Activated CD8-positive, alpha-beta T cell treated with anti-CD3 and anti-CD28 coated beads, Interleukin-2, amount 10 ng/mL, durations not matched to agents 7 days and 5 days (primary cell): ENCODE measurements at places on chromosomes 1 and 21. TPM values are rescaled to one million over a fixed set of nuclear protein-coding genes. Genes with fewer than 3 reads are reported as not detected.

Gene PLEKHN1
- 1.7 TPM for total RNA-seq

Gene RBM11
- 0.50 TPM for total RNA-seq

GRCh38 chr1:23745515-23745914, 2.2 kb downstream of the ELOA start:
- H3K4me3 ChIP-seq = peak overlapping the region; percentile 93
- H3K27ac ChIP-seq = peak overlapping the region; percentile 28
- DNase-seq = no peak
- H3K36me3 ChIP-seq = peaks cover 27% of the 10 kb centered on the region

Gene SLC30A10
- not detected for total RNA-seq

Gene LCK
- total RNA-seq = 464 TPM

Gene PRAMEF17
- total RNA-seq = not detected

DNA sequence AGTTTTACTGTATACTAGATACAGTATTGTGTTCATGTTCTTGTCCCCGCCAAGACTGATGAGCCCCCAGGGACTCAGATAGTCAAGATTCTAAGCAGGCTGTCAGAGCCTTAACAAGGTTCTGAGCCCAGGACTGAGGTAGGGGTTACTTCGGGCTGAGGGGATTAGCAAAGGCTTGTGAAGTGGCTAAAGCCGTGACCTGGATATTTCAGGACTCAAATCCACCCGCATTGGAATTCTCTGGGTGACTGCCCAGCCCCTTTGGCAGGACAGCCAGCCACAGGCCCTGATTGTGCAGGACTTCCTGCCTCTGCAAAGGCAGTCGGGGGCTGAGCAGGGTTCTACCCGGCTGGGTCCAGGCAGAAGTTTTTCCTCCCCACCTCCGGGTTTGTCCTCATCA, at the start of gene PLA2G5:
TSS of gene PLA2G5 (plus strand) at position 321 of the 400 bp plus-strand sequence. CDS start 14,637 bp downstream, outside the sequence.
- no peaks in the 10 kb centered on the region for H3K36me3 ChIP-seq
- H3K27ac ChIP-seq = no peak within 1 kb of the TSS
- DNase-seq = no peak
- H3K4me1 ChIP-seq = no peaks in the 10 kb centered on the region
- H3K27me3 ChIP-seq = peaks cover 24% of the 10 kb centered on the region

DNA sequence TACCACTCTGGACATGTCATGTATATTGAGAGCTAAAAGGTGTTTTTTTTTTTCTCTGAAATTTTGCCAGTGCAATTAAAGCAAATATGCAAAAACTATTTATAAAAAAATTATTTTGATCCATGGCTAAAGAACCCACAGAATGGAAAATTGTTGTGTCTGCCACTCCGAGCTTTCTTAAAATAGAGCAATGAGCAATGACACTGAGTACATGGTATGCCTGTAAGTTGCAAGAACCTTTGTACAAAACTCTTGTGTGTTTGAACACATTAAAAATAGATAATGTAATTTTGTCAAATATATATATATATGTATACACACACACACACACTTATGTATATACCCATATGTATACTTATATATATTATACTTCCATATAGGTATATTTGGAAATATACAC, 1530.9 kb upstream of the B3GALT2 start:
- H3K27me3 ChIP-seq = no peaks in the 10 kb centered on the region
- no peak overlapping the region for H3K4me3 ChIP-seq
- no peaks in the 10 kb centered on the region for H3K36me3 ChIP-seq
- H3K27ac ChIP-seq = no peak overlapping the region
- DNase-seq = no peak

DNA sequence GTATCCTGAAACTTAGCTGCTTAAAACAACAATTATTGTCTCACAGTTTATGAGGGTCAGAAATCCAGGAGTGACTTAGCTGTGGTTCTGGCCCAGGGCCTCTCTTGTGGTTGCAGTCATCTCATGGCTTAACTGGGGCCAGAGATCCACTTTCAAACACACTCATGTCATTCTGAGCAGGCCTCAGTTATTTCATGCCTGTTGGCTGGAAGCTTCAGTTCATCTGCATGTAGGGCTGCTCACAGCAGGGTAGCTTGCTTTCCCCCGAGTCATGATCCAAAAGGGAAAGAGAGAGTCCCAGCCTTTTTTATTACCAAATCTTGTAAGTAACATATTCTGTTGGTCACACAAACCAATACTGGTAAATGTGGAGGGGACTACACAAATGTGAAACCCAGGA, 96.6 kb upstream of the B3GALT2 start:
- no peak overlapping the region for H3K27ac ChIP-seq
- H3K4me1 ChIP-seq = peaks cover 9% of the 10 kb centered on the region
- no peaks in the 10 kb centered on the region for H3K27me3 ChIP-seq
- no peak for DNase-seq
- H3K4me3 ChIP-seq = no peak overlapping the region
- peaks cover 2% of the 10 kb centered on the region for H3K36me3 ChIP-seq

- no peak for DNase-seq
- H3K4me3 ChIP-seq = no peak overlapping the region
- no peaks in the 10 kb centered on the region for H3K27me3 ChIP-seq
- no peaks in the 10 kb centered on the region for H3K36me3 ChIP-seq
- H3K4me1 ChIP-seq = no peaks in the 10 kb centered on the region
Observed at GRCh38 chr1:81605023-81605422, 195.7 kb upstream of the ADGRL2 start.

DNA sequence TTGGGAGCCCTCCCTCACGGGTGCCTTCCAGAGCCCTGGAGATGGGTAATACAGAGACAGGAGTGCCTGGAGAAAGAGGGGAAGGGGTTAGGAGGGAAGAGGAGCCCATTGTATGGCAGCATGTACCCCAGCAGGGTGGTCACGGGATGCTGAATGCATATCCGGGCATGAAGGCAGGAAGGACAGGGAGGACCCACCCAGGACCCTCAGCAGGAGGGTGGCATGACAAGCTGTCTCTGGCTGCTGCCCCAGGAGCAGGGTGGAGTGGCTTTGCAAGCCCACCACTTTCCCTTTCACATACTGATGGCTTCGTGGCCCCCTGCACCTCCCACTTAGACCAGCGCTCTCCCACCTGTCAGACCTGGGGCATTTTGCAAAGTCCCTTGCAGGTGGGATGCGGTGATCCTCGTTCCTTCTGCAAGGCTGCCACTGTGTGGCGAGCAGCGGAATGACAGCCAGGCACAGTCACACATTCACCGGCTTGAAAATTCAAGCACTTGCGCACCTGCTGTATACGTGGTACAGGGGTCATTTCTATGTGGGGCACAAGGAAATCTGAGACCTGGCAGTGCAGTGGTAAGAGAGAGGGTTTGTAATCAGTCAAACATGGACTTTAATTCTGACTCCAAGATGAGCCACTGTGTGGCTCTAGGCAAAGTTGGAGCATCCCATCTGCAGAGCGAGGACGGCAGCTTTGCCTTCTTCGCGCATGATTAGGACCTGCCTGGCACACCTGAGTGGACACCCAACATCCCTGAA, 53.2 kb upstream of the TMEM51 start:
- H3K27ac ChIP-seq = no peak overlapping the region
- DNase-seq = peak; percentile 68
- no peaks in the 10 kb centered on the region for H3K36me3 ChIP-seq
- peaks cover 11% of the 10 kb centered on the region for H3K4me1 ChIP-seq
- H3K4me3 ChIP-seq = no peak overlapping the region

- H3K27ac ChIP-seq = no peak overlapping the region
- DNase-seq = no peak
- H3K36me3 ChIP-seq = peaks cover 45% of the 10 kb centered on the region
Observed at GRCh38 chr1:229325853-229326487, 16.9 kb downstream of the CCSAP start.

Gene BRINP3
- not detected for total RNA-seq

GRCh38 chr1:28927266-28927647, 12.9 kb downstream of the EPB41 start:
- DNase-seq = no peak
- H3K27me3 ChIP-seq = no peaks in the 10 kb centered on the region
- H3K4me3 ChIP-seq = peak overlapping the region; percentile 67
- peaks cover 10% of the 10 kb centered on the region for H3K36me3 ChIP-seq

Gene KPNA6
- 67.2 TPM for total RNA-seq

Gene CCDC28B
- total RNA-seq = 72.8 TPM

DNA sequence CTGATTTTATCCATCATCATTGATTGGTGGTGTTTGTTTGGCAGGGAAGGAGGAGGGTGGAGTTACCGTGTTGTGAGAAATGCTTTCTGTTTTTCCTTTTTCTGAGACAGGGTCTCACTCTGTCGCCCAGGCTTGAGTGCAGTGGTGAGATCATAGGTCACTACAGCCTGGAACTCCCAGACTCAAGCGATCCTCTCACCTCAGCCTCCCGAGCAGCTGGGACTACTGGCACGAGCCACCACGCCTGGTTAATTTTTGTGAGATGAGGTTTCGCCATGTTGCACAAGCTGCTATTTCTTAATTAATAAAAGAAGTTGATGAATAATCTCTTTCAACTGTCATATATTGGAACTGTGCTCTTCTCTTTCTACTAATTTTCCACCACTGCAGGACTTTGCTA, 44.3 kb downstream of the HUNK start:
- no peak for DNase-seq
- H3K27ac ChIP-seq = no peak overlapping the region
- H3K4me3 ChIP-seq = no peak overlapping the region
- no peaks in the 10 kb centered on the region for H3K4me1 ChIP-seq
- H3K27me3 ChIP-seq = no peaks in the 10 kb centered on the region

GRCh38 chr1:113905435-113905861, 322 bp downstream of the DCLRE1B start:
- peaks cover 62% of the 10 kb centered on the region for H3K4me1 ChIP-seq
- peak overlapping the region; percentile 97 for H3K4me3 ChIP-seq
- H3K36me3 ChIP-seq = peaks cover 56% of the 10 kb centered on the region

DNA sequence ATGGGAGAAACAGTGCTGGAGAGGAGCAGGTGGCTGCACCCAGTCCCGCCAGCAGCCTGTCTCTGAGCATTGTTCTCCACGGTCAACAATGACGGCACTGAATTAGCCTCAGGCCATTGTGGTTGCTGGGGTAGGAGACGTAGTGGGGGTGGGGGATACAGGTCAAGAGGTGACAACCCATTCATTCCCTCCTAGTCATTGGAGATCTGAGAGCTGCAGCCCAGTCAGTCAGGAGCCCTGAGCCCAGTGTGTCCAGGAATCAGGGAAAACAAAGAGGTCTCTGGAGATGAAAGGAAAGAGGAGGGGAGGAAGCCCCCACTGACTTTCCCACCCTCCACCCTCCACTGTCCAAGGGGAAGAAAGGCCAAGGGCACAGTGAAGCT, 15.3 kb downstream of the SMIM12 start:
- no peak for DNase-seq
- H3K27ac ChIP-seq = no peak overlapping the region
- H3K27me3 ChIP-seq = no peaks in the 10 kb centered on the region
- H3K4me1 ChIP-seq = peaks cover 12% of the 10 kb centered on the region
- no peak overlapping the region for H3K4me3 ChIP-seq

- no peak for DNase-seq
- no peaks in the 10 kb centered on the region for H3K36me3 ChIP-seq
- H3K4me1 ChIP-seq = no peaks in the 10 kb centered on the region
- no peak within 1 kb of the TSS for H3K4me3 ChIP-seq
- peaks cover 17% of the 10 kb centered on the region for H3K27me3 ChIP-seq
Observed at GRCh38 chr1:153312570-153313186, at the start of gene PGLYRP3. PGLYRP3 (minus strand) TSS chr1:153312952; CDS start chr1:153310665, 2,287 bp downstream.

DNA sequence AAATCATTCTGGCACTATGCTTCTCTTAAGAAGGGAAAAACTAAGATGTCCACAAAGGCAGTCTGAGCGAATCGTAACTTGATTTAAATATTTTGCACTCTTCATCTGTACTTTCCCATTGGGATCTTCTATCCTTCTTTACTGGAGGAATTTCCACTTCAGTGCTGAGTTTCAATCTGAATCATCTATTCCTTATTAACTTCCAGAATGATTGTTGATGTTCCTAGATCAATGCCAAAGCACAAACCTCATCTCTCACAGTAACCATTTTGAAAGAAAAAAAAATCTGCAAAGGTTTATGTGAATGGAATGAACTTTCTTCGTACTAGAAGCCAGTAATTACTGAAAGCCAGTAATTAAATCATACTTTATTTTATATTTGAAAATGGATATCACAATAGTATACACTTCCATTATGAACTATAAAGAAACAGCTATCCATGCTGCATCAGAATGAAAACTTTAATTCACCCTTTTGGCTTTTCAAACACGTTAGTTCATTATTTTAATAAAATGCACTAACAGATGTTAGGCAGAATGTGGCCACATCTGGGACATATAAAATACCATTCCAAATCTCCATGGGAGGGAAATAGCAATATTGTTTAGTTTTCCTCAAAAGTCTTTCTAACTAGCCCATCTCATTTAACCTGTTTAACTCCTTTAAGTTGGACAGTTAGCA, 5.5 kb upstream of the RNF2 start:
- H3K27ac ChIP-seq = no peak overlapping the region
- H3K4me3 ChIP-seq = no peak overlapping the region
- H3K27me3 ChIP-seq = peaks cover 9% of the 10 kb centered on the region
- no peaks in the 10 kb centered on the region for H3K36me3 ChIP-seq
- DNase-seq = no peak
- peaks cover 7% of the 10 kb centered on the region for H3K4me1 ChIP-seq

Gene OR2G6
- not detected for total RNA-seq

- peak overlapping the region; percentile 99 for H3K27ac ChIP-seq
- no peaks in the 10 kb centered on the region for H3K27me3 ChIP-seq
- H3K36me3 ChIP-seq = peaks cover 30% of the 10 kb centered on the region
- H3K4me3 ChIP-seq = peak overlapping the region; percentile 95
- no peak for DNase-seq
- peaks cover 49% of the 10 kb centered on the region for H3K4me1 ChIP-seq
Observed at GRCh38 chr1:161226759-161227158, 899 bp downstream of the TOMM40L start.

DNA sequence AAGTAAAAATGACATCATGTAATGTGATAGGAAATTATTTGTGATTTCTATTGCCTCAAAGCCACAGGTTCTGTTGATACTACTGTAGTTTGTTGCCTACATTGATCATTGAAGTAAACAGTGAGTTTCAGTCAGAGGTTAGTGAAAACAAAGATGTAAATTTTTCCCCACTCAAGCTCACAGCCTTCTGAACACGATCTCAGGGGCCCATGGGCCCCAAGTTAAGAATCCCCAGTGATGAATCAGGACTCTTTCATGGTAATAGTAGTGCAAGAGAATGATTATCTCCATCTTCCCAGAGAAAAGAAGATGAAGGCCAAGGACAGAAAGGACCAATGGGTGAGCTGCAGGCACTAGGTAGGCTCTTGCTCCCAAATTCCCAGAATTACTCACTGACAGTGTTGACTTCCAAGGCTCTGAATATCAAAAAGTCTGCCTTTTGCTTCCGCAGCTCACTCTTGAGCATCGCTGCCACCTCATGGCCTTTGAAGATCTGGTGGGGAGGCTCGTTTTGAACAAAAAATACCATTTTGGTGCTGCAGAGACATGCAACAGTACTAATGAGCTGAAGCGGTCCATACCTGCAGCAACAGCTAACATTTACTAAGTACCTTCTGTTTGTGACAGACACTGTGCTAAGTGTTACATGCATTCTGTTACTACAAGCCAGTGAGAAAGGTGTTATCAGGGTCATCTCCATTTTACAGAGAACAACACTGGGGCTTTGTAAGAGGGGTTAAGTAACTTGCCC, 113.3 kb downstream of the KIAA0319L start:
- H3K27ac ChIP-seq = no peak overlapping the region
- H3K4me1 ChIP-seq = peaks cover 10% of the 10 kb centered on the region
- H3K27me3 ChIP-seq = no peaks in the 10 kb centered on the region
- no peak for DNase-seq
